Muscle of back (tissue), 13 donors: ENCODE measurements at places on chromosomes 5 and 9. TPM values are rescaled to one million over a fixed set of nuclear protein-coding genes. Genes with fewer than 3 reads are reported as not detected.

- DNase-seq, result no peak
Measured at GRCh38 chr9:69190863-69191181, 16.7 kb downstream of the TJP2 start.

GRCh38 chr5:149466457-149466972, 84.7 kb downstream of the CSNK1A1 start:
- DNase-seq, result no peak

ZDHHC11 gene
- polyA plus RNA-seq, result 7.7 TPM

PTGES gene
- polyA plus RNA-seq, result 8.3 TPM
